Adipocyte (in vitro differentiated cells): ENCODE measurements at places on chromosomes 2 and 18.
A peak's percentile ranks its signal among the peaks of the same experiment; 100 is the strongest.

GRCh38 chr2:66899648-66900047 lies 464.7 kb downstream of the MEIS1 start:
- DNase-seq, result no peak

DNA sequence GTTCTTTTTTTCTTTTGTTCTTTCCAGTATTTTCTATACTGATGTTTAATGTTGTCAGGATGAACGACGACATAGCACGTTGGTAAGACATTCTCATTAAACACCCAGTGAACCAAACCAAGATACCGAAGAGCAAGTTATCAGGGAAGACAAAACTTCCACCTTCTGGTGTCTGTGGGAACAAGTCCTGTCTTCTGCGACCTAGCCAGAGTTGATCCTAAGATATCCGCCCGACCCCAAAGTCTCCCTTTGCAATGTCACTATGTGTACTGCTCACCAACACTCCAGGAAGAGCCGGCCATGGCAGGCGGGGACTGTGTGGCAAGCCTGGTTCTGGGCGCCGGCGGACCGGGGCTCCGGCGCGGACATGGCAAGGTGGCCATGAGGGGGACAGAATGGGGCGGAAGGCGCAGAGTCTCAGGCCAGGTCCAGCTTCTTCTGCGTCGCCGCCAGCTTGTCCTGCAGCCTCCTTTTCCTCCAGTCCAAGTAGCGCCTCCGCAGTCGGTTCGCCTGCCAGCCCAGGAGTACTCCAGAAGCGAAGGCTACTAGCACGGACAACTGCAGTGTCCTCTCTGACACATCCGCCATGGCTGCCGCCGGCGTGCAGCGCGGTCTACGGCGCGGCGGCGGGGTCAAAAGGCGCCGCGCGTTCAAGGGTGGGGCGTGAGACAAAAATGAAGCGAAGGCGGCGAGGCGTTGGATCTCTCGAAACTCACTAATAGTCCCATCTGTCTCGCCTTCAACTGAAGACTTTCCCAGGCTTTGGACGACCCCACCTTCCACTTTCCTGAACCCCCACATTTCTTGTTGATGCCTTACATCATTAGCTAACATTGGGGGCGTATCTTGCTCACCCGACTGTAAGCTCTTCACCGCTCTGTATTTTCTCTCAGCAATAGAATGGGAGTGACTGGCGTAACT lies at the start of gene MTLN:
TSS of gene MTLN (minus strand) at position 610 of the 921 bp plus-strand sequence. CDS start at position 588, 22 bp downstream.
- DNase-seq, result peak; percentile 84

DNA sequence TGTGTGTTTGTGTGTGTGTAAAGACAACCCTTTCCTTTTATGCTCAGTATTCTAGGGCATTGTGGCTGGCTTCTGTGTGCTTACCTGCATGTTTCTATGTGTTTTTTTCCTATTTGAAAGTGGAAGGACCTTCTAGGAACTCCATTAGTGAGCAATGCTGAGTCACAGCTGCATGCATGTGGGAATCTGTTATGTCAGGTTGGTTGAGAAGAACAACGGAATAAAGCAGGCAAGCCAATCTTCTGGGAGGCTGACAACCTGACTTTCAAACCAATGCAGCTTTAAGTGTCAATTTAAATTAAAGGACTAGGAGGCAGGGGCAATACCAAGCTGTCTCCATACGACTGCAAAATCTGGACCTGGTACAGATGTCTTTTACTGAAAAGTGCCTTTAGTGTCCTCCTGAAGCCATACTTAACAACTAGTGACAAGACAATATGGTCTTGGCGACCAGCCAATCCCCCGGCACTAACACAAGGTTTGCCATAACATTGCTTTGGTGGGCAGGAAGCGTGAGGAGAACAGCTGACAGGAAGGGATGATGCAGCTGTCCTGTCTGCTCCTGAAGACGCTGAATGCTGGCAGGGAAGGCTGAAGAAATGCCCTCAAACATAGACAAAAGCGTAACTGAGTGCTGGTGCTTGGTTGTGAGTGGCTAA lies 514.7 kb upstream of the CDH7 start:
- DNase-seq, result no peak

- DNase-seq, result peak; percentile 42
These were observed 161.1 kb downstream of the EN1 start for GRCh38 chr2:118686346-118686745.

- no peak for DNase-seq
These were observed 2.0 kb downstream of the CHRND start for GRCh38 chr2:232527905-232528470.

GRCh38 chr2:230423851-230424458 lies 8.0 kb downstream of the SP100 start:
- peak; percentile 52 for DNase-seq

GRCh38 chr2:231306791-231307393 lies 88.6 kb upstream of the B3GNT7 start:
- DNase-seq, result no peak

DNA sequence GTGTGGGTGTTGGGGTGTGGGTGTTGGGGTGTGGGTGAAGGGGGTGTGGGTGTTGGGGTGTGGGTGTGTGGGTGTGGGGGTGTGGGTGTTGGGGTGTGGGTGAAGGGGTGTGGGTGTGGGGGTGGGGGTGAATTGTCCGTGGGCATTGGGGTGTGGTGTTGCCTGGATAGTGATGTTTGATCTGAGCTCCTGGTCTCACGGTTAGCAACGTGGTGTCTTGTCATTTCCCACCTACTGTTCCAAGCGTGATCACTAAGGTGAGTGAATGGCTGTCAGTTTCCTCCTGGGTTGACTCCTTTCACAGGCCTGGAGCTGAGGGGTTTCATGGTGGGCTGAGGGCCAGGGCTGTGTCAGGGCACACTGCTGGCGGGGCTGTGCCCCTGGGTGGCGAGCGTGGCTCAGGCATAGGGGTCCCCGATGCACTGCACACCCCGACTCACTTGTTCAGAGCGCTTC lies 27.2 kb downstream of the RTP5 start:
- DNase-seq, result no peak

DNA sequence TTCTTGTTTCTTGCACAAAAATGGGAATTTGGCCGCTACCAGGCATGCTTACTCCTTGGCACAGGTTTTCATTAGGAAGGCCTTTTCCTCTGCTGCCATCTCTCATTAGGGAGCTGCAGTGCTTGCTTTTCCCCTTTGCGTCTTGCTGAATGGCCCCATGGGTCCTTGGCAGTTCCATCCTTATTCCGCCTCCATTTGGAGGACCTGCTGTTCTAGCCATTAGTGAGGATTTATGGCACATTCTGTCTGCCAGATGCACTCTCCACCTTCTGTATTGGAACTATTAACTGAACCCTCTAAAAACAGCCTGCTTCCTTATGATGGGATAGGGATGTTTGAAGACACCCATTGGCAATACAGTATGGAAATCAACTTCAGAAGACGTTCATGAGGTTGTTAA lies 103.5 kb upstream of the NOSTRIN start:
- no peak for DNase-seq

- DNase-seq, result no peak
These were observed 169.6 kb upstream of the SIX2 start for GRCh38 chr2:45178854-45179253.
